ENCODE measurements at places on chromosomes 16 and 17.

GRCh38 chr17:323721-324571, 28.7 kb downstream of the RPH3AL start:
- DNase-seq = peak; percentile 20

- DNase-seq = no peak
Observed at GRCh38 chr17:68820825-68821481, 134.2 kb downstream of the ABCA8 start.

DNA sequence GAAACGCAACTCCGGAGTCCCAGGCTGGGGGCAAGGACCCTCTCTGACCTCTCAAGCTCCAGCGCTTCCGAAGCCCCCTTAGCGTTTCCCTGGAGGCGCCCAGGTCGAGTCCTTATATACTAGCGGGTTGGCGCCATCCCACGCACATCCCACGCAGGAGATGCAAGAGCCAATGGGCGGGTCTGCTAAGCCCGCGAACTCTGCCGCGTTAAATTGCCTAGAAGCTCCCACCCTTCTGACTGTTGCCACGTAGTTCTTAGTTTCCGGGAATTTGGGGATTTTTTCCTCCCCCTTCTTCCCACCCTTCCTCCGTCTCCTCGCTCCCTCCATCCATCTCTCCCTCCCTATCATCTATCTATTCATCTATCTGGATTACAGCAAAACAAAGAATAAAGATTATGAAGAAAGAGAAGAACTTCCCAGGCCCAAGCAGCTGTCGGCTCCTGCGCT, at the start of gene SLFN11:
TSS of gene SLFN11 (minus strand) at position 88 of the 450 bp plus-strand sequence. CDS start 9,814 bp downstream, outside the sequence.
- DNase-seq = no peak

DNA sequence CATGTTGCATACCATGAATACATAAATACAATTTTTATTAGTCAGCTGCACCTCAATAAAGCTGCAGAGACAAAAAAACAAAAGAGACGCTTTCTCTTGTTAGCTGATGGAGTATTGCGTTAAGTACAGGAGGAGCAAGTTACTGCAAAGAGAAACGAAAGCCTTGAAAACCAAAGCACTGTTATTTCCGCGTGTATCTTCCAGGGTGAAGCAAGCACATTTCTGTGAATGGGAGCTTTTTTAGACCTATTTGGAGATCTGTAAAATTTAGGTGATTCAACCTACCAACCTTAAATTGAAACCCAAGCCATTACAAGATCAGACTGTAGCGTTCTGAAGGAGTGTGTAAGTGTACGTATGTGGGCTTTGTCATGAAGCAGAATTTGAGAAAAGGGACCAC, 390.4 kb downstream of the SOX9 start:
- no peak for DNase-seq

- DNase-seq = no peak
Observed at GRCh38 chr16:83158320-83158957, 531.7 kb downstream of the CDH13 start.

- DNase-seq = no peak
Observed at GRCh38 chr16:30184891-30185682, 1.7 kb downstream of the CORO1A start.

DNA sequence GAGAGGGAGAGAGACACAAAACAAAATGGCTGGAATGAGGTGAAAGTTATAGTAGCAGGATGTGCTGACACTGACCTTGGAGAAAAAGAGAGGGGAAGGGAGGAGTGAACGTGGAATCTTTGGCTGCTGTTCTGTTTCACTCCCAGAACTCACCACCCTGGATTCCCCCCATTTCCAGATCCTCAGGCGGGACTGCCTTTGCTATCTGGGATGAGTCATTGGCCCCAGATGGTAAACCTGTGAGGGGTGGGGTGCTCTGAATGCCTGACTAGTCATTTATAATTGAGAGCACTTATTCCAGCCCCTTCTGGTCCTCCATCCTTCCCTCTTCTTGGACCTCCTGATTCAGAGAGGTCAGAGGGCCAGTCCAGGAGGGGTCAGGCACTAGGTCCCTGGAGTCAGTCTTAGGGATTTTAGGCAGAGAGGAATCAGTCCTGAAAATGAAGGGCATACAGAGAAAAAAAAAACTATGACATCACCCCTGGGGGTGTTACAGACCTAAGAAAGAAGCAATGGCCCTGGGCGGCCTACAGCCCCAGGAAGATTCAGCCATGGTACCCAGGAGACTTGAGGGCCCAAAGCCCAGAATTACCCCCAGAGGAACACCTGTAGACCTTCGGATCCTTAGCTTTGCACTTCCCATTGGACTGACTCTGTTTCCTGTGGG, 2.2 kb upstream of the ZG16 start:
- DNase-seq = no peak

GRCh38 chr16:57007050-57007449, 17.7 kb downstream of the NLRC5 start:
- no peak for DNase-seq

DNA sequence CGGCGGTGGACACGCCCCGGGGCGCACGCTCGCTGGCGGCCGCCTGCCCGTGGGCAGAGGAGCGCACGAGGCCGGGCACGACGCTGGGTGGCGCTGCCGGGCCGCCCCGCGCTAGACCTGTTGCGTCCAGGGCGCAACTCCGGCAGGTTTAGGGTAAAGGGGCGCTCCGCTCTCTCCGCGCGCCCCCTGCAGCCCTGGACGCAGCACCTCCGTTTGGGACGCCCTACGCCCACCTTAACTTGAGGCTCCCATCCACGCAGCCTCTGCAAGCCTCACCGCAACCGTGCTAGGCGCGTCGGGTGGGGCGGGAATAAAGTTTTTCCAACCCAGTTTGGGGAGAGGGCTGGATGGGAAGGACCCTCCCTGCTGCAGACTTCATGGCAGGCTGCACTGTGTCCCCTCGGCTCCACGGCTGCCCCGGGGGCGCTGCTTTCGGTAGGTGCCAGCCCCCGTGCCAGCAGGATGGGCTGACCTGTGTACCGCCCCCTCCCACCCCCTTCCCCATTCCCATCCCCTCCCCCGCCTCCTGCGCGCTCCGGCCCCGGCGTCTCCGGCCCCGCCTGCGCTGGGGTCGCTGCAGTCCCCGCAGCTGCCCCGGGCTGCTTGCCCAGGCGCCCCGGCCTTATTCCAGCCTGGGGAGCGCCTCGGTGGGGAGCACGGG, at the start of gene SYT17:
TSS of gene SYT17 (plus strand) at position 531 of the 661 bp plus-strand sequence. CDS start 407 bp downstream, outside the sequence.
- peak; percentile 80 for DNase-seq

DNA sequence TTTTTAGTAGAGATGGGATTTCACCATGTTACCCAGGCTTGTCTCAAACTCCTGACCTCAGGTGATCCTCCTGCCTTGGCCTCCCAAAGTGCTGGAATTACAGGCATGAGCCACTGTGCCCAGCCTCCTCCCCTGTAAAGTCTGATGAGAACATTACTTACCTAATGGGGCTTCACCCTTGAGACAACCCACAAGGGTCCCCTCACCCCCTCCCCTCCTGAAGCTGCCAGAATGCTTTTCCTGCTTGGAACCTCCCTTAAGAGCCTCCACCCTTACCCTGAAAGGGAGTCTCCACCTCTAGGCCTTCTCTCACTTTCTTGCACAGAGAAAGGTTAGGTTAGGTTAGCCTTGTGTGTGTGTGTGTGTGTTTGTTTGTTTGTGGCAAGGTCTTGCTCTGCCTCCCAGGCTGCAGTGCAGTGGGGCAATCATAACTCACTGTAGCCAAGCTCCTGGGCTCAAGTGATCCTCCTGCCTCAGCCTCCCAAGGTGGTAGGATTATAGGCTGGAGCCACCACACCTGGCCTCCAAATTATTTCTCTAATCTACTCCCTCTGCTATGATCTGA, 8.9 kb downstream of the SLC5A11 start:
- no peak for DNase-seq

DNA sequence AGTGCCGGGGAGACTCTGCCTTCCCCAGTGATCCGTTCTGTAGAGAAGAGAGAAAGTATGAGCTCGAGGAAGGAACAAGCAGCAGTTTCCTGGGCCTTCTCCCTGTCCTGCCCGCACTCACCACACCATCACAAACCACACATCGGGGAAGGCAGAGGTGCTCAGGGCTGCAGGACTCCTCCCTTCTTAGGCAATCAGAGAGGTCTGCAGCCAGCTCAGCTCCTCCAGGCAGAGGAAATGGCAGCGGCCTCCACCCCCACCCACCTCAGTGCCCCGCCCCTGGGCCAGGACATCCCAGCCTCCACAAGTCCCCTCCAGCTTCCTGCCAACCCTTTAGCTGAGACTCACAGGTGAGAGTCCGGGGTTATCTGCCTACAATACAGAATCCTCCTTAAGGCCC, 2.0 kb downstream of the ZNF319 start:
- DNase-seq = no peak

GRCh38 chr16:57316390-57317017, 32.0 kb upstream of the PLLP start:
- DNase-seq = no peak

DNA sequence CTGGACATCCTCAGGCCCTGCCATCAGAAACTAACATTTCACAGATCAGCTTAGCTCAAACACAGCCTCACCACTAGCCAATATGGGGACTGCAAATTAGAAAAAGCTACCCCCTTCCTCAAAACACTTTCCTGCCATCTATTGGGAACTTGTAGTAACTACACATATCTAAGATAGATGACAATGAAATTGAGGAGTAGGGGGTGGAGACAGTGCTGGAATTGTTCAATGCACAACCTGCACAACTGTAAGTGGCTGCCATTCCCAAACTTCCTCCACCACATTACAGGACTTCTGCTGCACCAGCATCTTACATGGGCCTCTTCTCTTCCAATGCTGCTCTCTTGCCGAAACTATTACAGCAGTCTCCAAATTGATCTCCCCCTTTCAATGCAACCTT, 21.9 kb downstream of the AIPL1 start:
- no peak for DNase-seq

DNA sequence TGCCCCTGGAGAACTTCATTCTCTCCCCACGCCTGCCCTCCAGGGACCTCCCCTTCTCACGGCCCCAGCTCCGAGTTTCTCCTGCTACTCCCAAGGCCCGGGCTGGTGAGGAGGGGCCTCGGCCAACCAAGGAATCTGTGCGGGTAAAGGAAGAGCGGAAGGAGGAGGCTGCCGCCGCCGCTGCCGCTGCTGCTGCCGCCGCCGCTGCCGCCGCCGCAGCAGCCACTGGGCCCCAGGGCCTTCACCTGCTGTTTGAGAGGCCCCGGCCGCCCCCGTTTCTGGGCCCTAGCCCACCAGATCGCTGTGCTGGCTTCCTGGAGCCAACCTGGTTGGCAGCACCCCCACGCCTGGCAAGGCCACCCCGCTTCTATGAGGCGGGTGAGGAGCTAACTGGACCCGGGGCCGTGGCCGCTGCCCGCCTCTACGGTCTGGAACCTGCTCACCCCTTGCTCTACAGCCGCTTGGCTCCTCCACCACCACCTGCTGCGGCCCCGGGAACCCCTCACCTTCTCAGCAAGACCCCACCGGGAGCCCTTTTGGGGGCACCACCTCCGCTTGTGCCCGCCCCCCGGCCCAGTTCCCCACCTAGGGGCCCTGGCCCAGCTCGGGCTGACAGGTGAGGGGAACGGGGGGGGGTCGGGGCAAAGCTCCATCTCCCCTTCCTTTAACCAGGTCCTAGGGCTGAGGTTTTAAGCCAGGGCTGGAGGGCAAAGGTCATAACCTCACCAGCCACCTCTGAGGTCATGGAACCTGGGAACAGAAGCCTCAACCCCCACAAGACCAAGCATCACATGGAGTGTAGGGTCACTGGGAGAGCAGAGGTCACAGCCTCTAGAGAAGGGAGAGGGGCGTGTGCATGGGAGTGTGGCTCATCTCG, 11.0 kb downstream of the FBRS start:
- no peak for DNase-seq

DNA sequence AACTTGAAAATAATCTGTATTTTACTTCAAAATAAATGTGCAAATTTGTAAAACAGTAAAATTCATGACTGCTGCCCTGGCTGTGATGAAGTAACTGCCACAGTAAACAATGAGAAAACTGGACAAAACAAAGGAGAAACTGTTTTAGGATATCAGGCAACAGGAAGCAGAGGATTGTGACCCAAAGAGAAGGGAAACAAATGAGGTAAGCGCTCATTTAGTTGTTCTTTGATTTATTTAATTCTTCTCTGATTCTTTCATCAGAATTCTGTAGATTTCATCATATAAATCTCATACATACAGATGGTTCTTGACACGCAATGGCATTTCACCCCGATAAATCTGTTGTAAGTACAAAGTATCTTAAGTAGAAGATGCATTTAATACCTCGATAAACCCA, 198.1 kb upstream of the AXIN2 start:
- no peak for DNase-seq

DNA sequence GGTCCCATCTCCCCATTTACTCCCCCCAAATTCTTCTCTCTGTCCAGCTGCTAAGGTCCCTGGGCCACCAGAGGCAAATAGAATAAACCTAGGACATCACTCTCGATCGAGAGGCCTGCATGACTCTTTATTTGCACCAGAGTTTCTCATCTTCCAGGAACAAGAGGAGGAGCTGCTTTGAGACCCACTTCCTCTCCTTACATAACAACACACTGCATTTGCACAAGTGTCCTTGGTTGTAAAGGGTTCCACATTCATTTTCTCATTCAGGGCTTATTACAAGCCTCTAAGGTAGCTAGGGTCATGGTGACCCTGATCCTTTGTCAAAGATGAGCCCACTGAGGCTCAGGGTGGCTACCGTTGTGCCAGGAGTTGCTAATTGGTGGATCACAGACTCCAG, 38.1 kb upstream of the RHOT1 start:
- no peak for DNase-seq

- no peak for DNase-seq
Observed at GRCh38 chr16:53836680-53837079, 132.7 kb downstream of the FTO start.

GRCh38 chr16:29156511-29156910, 171.7 kb downstream of the LAT start:
- no peak for DNase-seq

GRCh38 chr17:27996202-27997043, 46.1 kb upstream of the NLK start:
- no peak for DNase-seq

- DNase-seq = no peak
Observed at GRCh38 chr17:80319999-80320344, 59.3 kb downstream of the RNF213 start.

DNA sequence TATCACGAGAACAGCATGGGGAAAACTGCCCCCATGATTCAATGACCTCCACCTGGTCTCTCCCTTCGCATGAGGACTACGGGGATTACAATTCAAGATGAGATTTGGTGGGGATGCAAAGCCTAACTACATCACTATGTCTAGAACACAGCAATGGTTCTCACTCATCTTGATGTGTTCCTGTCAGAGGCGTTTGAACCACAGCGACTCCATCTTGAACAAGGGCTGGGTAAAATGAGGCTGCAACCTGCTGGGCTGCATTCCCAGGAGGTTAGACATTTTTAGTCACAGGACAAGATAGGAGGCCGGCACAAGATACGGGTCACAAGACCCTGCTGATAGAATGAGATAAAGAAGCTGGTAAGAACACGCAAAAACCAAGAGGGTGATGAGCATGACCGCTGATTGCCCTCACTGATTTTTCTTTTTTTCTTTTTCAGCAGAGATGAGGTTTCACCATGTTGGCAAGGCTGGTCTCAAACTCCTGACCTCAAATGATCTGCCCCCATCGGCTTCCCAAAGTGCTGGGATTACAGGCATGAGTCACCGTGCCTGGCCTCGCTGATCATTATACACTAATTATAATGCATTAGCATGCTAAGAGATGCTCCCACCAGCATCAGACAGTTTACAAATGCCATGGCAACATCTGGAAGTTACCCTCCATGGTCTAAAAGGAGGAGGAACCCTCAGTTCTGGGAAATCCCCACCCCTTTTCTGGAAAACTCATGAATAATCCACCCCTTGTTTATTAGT, 3.0 kb upstream of the PPY start:
- no peak for DNase-seq

GRCh38 chr17:81380666-81381518, 14.4 kb upstream of the BAHCC1 start:
- no peak for DNase-seq

All from right kidney (tissue), 9 donors.